Vagina (tissue), 2 donors: ENCODE measurements at places on chromosomes 5 and 9.

GRCh38 chr5:133730866-133731265 is 118.5 kb upstream of the FSTL4 start:
- DNase-seq, result no peak

DNA sequence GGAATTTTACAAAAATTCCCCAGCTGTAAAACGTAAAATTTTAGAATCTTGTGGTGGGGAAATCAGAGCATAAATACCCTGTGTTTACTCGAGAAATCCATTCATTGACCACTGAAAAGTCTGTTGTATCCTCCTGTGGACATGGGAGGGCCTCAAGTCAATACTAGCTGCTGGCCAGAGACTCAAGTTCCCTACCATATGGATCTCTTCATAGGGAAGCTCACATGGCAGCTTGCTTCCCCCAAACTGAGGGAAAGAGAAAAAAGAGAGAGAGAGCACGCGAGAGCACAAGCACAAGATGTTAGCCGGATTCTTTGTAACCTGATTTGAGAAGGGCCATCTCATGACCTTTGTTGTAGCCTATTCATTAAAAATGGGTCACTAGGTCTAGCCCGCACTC is 591.9 kb downstream of the LRRC70 start:
- no peak for DNase-seq

- no peak for DNase-seq
Observed at GRCh38 chr5:42912184-42912798, 100.6 kb upstream of the SELENOP start.

DNA sequence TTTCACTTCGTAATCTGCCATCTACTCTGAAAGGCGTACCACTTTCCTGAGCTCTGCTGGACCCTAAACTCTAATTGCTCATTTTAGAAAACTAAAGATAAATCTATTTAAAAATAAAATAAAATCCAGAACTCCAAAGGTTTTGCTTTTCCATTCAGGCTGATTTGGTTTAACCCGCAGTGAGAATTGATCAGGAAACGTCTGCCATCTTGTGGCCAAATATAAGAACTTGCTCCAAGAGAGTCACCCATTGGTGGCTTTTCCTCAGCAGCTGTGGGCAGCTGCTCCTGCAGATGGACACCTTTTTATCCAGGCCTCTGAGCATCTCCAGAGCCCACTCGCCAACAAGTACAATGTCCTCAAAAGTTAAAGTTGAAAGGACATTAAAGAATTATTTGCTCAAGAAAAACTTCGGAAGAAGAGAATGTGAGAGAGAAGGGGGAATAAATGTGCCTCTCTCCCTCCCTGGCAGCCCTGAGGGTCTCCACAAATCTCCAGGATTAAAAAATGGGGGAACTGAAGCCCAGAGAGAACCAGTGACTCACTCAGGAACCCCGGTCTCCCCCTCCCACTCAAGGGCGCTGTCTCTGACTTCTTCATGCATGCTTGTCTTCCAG is 4.1 kb downstream of the SAXO1 start:
- DNase-seq, result no peak

GRCh38 chr9:95721061-95721531 is 154.4 kb upstream of the ERCC6L2 start:
- no peak for DNase-seq

DNA sequence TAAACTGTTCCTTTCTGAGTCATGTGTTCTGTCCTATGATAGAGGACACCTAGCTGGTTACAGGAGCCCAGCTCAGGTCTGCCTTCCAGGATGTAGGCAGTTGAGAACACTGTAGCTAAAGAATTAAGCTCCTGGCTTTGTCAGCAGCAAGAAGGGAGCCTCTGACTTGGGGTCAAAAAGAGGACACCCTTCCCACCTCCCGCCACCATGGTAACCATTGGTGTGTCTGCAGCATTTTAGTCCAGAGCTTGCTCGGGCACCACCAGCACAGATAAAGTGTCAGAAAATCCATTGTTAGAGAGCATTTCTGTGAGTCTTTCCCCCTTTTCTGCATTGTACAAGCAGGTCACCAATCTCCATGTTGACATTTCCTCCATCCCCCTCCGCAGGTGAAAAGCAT is 181.7 kb downstream of the DOCK8 start:
- DNase-seq, result no peak

DNA sequence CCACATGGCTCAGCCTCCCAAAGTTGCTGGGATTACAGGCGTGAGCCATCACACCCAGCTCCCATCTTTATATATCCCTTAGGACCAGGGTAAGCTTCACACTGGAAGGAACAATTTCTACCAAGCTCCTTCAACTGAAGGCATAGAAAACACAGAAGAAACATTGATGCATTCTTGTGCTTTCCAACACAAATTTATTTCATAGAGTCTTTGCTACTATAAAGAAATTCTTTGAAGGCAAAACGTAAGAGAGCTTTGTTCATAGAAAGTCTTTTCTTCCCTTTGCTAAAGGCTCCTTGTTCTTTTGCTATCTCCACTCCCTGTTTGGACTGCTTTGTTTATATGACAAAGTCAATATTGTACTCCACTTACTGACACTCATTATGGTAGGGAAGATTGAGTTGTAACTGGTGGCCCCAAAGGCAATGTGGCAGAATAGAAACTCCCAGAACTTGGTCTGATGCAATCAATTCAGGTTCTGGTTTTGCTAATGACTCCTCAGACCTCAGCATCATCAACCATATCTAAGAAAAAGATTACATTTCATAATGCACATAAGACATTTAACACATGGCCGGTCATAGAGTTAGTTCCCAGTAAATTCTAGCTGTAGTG is 97.4 kb upstream of the CLINT1 start:
- no peak for DNase-seq

- DNase-seq, result no peak
Observed at GRCh38 chr9:136798708-136799078, 2.6 kb downstream of the CCDC183 start.

DNA sequence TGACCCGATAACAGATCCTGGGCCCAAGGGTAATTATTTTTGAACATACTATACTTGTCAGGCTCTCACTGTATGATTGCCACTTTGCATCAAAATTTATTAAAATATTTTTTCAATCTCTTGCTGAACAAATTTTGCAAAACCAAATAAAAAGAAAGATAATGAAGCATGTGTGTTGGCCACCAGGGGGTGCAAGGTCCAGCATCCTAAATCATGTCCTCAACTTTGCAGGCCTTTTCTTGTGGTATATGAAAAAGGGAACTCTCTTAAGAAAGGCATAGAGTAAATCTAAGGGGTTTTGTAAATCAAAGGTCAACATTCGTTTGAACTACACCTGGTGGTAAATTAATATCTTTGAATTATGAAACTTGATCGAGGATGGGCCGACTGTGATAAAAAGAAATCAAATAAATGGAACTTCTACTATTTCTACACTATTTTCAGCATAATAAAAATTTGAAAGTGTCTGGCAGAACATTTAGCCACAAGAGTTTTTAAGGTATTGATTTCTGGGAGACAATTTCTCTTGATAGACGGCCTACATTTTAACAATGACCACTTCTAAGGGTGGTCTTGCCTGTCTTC is 676.5 kb downstream of the DMRTA1 start:
- DNase-seq, result no peak

DNA sequence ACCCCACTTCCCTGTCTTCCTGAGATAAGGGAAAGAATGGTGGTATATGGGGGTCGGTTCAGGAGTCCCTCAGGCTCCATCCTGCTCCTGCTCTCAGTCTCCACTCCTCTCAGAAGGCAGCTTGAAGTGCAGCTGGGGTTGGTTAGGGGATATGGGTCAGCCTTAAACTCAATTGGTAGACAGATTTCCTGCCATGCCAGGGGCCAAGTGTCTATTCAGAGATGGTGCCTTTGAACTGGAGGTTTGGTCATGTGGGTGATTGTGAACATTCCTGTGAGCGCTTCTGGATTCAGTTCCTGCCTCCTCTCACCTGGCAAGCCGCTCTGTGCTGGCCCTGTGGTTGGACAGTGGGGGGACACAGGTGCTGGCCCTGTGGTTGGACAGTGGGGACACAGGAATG is 35.1 kb downstream of the CACNA1B start:
- DNase-seq, result peak; percentile 93

- DNase-seq, result no peak
Observed at GRCh38 chr5:118144540-118144939, 843.8 kb downstream of the DTWD2 start.

DNA sequence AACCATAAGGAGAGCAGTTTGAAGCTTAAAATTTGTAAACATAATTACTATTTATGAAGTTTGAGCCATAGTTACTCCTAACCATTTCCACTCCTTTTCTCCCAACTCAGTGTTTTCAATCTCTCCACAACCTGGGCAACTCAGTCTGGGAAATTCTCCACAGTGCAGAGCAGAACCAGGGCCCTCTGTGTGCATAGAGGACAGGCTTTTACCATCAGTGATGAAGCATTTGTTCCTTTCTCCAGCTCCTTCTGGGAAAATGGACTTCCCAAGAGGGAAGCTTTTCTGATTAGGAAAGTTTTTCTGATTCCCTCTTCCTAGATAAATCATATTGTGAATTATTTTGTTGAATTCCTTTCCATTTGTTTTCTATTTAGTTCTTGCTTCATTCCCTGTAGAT is 132.3 kb upstream of the MPDZ start:
- no peak for DNase-seq

DNA sequence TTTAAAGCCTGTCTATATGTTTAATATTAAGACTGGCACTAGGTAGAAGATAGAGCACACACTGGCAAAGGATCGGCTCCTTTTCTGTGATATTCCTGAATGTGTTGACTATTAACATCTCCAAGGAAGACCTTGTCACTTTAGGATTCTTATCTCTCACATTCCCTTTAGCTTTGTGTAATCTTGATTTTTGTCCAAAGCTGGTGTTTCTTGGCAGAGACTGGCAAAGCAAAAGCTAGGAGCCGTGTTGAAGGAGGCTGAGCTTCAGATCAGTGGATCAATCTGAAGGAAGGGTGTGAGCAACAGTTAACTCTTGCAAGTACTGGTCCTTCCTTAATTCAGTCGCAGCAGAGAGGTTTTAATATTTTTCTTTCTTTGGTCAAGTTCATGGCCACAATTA is 830.4 kb upstream of the ZNF608 start:
- DNase-seq, result no peak

- DNase-seq, result no peak
Observed at GRCh38 chr9:18126831-18127498, 347.0 kb upstream of the ADAMTSL1 start.

DNA sequence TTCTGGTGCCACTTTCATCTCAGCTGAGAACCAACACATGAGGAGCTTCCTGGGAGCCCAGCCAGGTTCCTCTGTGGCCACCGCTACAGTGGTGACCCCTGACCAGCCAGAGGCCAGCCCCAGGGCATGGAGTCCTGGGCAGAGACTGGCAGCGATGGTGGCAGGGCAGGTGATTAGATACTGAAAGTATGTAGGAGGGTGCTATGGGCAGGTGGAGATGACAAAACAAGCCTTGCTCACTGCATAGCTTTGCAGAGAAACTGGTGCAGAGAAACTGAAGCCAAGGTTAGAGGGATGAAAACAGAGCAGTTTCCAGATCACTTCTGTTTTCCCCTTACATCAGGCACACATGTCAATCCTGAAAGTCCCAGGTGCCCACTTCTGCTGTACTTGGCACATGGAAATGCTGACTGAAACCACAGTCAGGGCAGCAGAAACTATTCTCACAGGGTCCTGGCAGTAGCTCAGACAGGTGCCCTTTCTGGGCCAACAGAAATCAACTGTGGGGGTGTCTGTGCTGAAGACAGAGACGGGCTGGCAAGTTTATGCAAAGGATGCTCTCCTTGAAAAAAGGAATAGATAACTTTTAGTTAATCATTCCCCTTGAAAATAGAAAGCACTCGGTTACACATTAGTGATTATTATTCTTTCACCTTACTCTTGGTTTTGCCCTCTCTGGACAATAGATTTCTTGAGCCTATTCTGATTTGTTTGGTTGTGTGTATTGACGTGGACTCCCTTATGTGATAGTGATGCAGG is 90.3 kb downstream of the ANKRD55 start:
- no peak for DNase-seq

- no peak for DNase-seq
Observed at GRCh38 chr5:157384971-157385709, 74.9 kb upstream of the NIPAL4 start.

DNA sequence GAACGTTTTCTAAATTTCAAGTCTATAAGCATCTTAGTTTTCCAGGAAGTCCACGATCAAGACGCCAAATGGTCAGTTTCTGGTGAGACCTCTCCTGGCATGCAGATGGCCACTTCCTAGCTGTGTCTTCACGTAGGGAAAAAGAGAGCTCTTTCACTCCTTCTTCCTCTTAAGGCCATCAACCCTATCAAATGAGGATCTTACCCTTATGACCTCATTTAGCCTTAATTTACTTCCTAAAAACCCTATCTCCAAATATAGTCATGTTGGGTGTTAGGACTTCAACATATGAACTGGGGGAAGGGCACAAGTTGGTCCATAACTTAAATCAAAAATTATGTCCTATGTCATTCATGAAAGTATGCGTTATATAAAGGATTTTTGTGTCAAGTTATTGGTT is 229.5 kb downstream of the ARL15 start:
- DNase-seq, result no peak

- no peak for DNase-seq
Observed at GRCh38 chr5:175713930-175714329, 56.1 kb downstream of the HRH2 start.

GRCh38 chr5:43190755-43191603 is 1.0 kb upstream of the NIM1K start:
- DNase-seq, result no peak

DNA sequence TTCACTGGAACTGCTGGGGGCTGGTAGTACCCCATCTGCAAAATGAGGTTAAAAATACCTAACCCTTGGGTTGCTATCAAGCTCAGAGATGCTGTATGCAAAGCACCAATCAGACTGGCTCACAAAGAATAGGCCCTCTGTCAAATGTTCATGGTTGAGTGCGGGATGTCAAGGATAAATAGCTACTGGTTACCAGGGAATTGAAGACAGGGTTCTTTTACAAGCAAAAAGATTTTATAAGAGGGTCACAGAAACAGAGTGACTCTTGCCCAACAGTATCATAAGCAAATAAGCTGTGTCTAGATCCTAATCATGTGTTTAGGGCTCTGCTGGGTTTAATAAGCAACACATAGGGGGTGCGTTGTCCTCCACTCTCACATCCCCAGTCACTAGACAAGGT is 11.9 kb downstream of the SYK start:
- DNase-seq, result no peak

GRCh38 chr9:121815084-121815483 is 163.7 kb downstream of the DAB2IP start:
- DNase-seq, result no peak

GRCh38 chr5:8213701-8214240 is 344.8 kb downstream of the MTRR start:
- no peak for DNase-seq

- no peak for DNase-seq
Observed at GRCh38 chr5:36089989-36090388, 23.3 kb upstream of the UGT3A2 start.

DNA sequence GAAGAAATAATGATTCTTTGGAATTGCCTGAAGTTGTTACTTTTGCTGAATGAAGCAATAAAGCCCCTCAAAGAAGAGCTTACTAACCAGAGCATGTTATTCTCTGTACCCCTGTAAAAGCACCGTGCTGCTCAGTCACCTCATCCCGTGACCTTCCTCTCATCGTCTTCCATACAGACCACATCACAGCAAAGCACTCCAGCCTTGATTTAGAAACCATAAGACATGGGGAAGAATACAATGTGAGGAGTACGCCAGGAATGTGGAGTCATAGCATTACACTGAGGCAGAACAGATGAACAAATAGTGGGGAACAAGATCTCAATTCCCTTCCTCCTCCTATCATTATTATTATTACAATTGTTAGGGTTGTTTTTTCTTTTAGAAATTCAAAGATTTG is 49.1 kb downstream of the ERAP1 start:
- no peak for DNase-seq
